ENCODE measurements at places on chromosomes 12 and 14.

GRCh38 chr12:65673156-65673690 lies 151.1 kb upstream of the HMGA2 start:
- no peak for DNase-seq

DNA sequence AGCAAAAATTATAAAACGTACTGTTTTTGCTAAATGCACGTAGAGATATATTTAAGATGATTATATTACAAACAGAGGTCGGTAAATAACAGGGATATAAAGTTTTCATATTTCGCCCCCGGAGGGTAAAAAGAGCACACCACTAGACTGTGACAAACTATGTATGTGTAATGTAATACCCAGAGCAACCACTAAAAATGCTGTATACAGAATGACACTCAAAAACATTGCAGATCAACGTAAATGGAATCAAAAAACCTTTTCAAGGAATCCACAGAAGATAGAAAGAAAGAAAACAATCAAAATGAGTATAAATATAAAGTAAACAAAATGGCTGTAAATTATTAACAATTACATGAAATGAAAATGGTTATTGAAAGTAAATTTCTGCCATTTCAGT lies 37.6 kb upstream of the PRB4 start:
- DNase-seq, result no peak

DNA sequence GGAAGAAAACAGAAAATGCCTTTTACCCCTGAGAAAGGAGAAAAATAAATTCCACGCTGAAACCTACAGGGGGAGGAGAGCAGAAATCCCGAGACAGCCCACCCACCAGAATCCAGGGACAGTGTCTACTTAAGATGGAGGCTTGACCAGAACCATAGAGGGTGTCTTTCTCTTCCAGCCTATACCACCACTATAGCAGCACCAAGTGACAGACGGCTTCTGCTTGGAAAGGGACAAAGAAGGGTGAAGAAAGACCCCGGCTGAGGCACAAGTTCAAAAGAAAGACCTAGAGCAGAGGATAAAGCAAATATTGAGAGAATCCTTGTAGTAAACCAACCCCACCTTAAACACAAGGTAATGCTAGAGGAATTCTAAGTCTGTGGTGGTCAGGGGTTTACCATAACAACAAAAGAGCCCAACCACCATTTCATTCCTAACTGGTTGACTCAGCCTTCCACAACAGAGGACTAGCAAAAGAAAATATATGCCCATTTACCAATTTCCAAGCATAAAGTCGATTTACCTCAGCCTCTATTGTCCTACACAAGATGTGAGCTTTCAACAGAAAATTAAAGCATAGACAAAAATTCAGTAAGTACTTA lies 105.3 kb upstream of the FOXG1 start:
- no peak for DNase-seq

DNA sequence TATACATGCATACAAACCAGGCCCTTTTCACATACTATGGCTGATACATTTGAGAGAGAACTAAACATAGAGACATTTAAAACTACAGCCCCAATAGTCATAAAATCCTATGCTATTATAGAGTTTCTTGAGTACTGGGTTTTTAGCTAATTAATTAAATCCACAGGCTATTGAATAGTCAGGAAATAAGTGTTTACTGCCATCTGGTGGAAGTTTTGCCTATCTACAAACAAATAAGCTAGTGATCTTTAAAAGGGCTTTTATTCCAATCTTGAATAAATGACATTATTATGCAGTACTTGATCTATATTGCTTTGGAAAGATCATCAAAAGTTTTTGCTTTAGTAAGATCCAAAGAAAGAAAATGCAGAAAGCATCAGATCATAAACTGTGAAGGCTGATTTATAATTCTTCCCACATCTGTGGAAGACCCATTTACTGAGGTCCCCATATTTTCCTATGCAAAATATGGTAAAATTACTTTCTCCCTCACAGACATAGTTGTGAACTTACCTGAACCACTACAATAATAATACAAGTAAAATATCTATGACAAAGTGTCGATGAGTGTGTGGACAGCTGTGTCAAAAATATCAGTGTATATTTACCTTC lies 131.3 kb downstream of the ITPR2 start:
- DNase-seq, result peak; percentile 69

GRCh38 chr12:5066251-5066650 lies 22.6 kb downstream of the KCNA5 start:
- DNase-seq, result no peak

GRCh38 chr12:117835156-117835555 lies 133.6 kb downstream of the KSR2 start:
- DNase-seq, result no peak

GRCh38 chr12:98821866-98822265 lies 176.8 kb downstream of the APAF1 start:
- DNase-seq, result no peak

- no peak for DNase-seq
Measured at GRCh38 chr14:59313144-59313651, 124.7 kb downstream of the DAAM1 start.

GRCh38 chr12:48001505-48002413 lies 2.5 kb downstream of the COL2A1 start:
- DNase-seq, result peak; percentile 22

- DNase-seq, result no peak
Measured at GRCh38 chr14:94460631-94461416, 8.2 kb upstream of the SERPINA11 start.

GRCh38 chr12:6604259-6605029 lies 2.7 kb downstream of the CHD4 start:
- DNase-seq, result no peak

DNA sequence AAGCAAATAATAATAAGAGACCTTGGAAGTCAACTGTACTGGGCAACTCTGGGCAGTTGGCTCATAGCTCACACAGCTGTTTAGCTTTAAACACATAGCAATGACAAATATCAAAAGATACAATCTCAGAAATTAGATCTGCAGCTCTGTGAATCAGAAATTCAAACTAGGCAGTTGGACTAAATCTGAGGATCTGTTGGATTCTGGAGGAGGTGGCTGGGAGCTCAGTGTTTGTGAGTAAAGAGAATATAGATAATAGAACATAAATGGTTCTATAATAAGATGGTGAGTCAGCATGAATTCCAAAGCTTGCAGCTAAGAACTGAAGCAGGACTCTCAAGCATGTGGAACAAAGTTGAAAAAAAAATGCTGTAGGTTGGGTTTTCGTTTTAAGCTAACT lies 1949.4 kb upstream of the SEL1L start:
- DNase-seq, result no peak

DNA sequence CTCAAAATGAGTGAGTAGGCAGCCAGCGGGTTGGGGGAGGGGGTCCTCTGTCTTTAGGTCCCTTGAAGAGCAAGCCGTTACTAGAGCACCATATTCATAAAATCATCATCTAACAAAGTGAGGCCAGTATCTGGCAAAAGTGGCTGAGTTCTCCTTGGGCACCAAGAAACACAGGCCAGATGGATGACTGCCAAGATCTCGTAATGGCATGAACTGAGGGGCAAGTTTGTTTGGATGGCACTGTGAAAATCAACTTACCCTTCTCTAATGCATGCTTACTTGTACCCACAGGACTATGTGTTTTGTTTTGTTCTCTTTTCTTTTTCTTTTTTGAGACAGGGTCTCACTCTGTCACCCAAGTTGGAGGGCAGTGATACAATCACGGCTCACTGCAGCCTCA lies 41.6 kb downstream of the GNPTAB start:
- no peak for DNase-seq

GRCh38 chr12:49462083-49462744 lies 76.6 kb upstream of the KCNH3 start:
- no peak for DNase-seq

DNA sequence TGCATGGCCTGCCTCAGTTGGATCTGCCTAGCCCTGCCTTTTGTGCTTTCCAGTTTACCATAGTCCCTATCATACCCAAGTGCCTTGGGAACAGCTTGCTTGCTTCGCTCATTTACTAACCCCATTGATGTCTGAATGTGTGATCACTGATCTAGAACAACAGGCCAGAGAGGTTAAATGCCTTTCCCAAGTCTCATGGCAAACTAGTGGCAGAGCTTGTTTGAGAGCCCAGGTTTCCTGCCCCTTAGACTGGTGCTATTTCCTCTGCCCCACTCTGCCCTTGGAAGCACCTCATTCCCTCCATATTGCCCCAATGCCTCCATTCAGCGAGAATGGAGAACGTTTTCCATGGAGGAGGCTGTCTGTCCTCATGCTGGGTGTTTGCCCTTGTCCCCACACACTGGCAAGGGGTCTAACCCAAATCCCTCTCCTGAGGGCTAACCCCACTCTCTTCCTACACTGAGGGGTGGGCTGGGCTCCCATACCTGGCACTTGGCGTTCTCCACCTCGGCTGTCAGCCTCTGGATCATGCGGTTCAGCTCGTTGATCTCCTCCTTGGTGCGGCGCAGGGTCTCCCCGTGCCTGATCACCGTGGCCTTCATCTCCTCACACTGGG lies 19.8 kb downstream of the KRT7 start:
- no peak for DNase-seq

- no peak for DNase-seq
Measured at GRCh38 chr12:106780010-106780631, 5.6 kb downstream of the RIC8B start.

DNA sequence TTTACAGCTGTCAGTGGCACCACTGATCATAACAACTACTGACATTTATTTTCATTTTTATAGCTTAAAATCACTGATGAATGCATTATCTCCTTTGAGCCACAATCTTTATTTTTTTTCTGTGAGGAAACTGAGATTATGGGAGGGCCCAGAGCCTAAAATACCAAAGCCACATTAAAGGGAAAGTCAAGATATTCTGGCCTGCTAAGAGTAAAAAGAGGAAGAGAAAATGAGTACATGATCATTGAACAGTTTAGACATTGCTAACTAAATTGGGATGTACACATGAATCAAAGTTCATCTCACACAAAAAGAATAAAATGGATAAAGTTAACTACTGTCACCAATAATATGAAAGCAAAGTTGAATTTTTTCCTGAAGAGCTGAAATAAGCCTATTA lies 170.5 kb upstream of the GARIN2 start:
- no peak for DNase-seq

DNA sequence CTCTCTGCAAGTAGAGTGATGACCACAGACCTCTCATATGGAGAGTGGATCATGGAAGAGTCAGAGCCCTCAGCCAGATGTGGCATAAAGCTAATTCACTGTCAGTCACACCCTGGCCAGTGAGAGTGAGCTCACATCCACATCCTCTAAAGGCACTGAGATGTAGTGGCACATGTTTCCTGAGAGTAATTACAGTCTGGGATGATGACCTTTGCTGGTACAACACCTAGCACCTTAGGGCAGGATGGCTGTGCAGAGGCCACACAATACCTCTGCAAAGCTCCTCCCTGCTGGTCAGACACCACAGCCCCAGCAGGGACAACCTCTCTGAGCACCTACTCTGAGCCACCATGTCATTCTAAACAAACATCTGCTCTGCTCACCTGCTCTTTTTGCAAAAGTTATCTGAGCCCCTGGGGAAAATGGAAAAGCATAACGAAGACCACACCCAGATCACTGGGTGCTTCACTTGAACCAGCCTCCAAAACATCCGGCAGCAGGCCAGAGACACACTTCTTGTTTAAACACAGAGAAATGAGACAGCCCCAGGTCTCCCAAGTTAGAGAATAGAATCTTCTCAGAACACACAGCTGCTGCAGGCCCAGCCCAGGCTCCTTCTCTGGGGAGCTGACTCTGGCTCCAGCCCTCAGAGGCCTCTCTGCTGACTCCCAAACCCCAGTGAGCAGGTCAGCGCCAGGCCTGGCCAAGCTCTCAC lies 30.3 kb downstream of the PITPNM2 start:
- DNase-seq, result no peak

DNA sequence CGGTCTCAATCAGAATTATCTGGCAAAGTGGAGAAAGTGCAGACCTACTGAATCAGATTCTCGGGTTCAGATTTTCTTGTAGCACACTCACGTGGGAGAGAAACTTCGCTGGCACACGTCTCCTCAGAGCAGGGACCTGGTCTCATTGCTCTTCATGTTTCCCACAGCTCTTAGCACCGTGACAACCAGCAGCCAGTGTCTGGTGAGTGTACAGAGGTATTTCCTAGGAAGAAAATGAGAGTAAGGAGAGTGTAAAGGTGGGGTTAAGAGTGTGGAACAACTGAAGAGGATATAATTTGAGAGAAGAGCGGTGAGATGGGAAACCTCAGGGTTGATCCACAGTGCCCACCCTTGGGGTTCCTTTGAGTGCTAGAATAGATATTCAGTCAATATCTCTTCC lies 89.2 kb downstream of the ARF6 start:
- no peak for DNase-seq

DNA sequence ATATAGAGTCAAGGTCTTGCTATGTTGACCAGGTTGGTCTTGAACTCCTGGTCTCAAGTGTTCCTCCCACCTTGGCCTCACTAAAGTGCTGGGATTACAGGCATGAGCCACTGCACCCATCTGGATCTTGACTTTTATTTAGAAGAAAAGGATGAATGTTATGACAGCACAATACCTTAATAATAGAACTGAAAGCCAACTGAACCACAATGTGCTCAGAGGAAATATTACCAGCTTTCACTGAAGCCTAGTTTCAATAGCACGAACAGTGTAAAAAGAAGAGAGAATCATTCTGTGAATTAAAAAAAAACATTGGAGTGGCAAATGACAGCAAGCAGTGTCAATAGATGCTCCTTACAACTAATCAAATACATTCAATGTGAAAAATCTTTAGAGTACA lies 239.2 kb upstream of the RMST start:
- no peak for DNase-seq
